Pancreas (tissue), 10 donors: ENCODE measurements at places on chromosomes 16 and 17.

- DNase-seq, result no peak
These were observed 33.9 kb downstream of the CMTM4 start for GRCh38 chr16:66662445-66663194.

- no peak for DNase-seq
These were observed 4.1 kb upstream of the TNFRSF13B start for GRCh38 chr17:16975744-16976625.

GRCh38 chr17:75468291-75468754 is 11.9 kb downstream of the TMEM94 start:
- no peak for DNase-seq

GRCh38 chr17:57944908-57945307 is 10.3 kb downstream of the CUEDC1 start:
- DNase-seq, result no peak

DNA sequence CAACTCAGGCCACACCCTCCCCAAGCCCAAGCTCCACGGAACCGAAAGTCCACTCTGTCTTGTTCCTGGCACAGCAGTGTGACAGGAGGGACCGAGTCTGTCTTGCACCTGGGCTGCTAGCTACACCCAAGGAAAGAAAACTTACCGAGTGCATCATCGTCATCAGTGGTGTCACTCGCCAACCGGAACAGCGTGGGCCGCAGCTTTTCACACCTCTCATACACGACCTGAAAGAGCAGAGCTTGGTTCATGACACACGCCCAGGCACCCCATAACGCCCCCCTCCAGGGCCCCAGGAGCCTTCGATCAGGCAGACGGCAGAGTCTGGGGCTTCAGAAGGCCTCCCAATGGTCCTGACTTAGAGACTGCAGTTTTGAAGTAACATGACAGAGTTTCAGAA is 27.5 kb downstream of the GGA2 start:
- DNase-seq, result no peak

- DNase-seq, result peak; percentile 51
These were observed 680 bp downstream of the ZNF629 start for GRCh38 chr16:30786115-30786935.
